Type B pancreatic cell (in vitro differentiated cells): ENCODE measurements at places on chromosomes 1 and 21. TPM values are rescaled to one million over a fixed set of nuclear protein-coding genes. Genes with fewer than 3 reads are reported as not detected.

DNA sequence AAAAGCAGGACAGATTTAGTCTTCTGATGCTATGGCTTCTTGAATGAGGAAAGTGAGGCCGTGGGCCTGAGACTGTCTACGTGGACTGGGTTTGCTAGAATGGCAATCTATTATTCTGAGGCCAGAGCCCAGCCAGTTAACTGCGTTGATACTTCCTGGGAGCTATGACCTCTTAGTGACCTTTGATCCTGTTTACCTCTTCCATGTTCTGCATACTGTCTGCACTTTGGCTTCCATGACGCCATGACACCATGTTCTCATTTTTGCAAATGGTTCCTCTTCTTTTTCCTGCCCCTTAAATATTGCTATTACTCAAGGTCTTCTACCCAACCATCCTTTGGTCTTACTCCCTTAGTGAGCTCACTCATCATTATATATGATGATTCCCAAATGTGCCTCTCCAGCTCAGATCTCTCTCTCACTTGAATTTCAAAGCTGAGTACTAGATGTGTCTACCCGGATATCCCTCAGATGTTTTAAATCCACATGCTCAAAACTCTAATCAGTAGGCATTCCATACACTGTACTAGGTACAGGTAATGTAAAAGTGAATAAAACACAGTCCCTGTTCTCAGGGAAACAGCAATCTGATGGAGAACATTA lies 66.1 kb upstream of the ATP1A1 start:
- H3K27me3 ChIP-seq, result no peaks in the 10 kb centered on the region
- H3K4me3 ChIP-seq, result no peak overlapping the region
- no peaks in the 10 kb centered on the region for H3K36me3 ChIP-seq
- H3K27ac ChIP-seq, result no peak overlapping the region
- peaks cover 12% of the 10 kb centered on the region for H3K4me1 ChIP-seq

- H3K27ac ChIP-seq, result no peak overlapping the region
- H3K27me3 ChIP-seq, result peaks cover 12% of the 10 kb centered on the region
- H3K36me3 ChIP-seq, result no peaks in the 10 kb centered on the region
Observed at GRCh38 chr1:1996207-1996651, 7.4 kb downstream of the CFAP74 start.

GRCh38 chr1:188155261-188155660 lies 1326.5 kb downstream of the PLA2G4A start:
- no peak overlapping the region for H3K27ac ChIP-seq
- H3K4me1 ChIP-seq, result no peaks in the 10 kb centered on the region
- H3K27me3 ChIP-seq, result no peaks in the 10 kb centered on the region
- no peaks in the 10 kb centered on the region for H3K36me3 ChIP-seq
- DNase-seq, result no peak

DNA sequence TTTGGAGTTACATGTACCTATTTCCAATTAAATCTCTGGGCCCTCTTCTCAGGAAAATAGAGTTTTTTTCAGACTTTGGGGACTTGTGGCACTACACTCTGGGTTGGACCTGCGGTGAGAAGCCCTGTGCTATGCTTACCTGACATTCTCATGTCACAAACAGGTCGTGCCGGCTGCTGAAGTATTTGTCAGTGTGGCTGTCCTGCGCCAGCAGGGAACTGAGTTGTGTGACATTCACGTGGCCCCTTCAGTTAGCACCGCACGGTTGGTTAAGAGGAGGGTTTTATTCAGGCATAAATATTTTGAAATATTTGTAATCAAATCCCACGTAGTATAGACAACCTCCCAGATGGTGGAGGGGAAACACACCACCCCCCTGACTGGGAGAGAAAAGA lies 6.3 kb upstream of the COL6A2 start:
- DNase-seq, result no peak
- H3K36me3 ChIP-seq, result no peaks in the 10 kb centered on the region
- H3K27me3 ChIP-seq, result peaks cover 3% of the 10 kb centered on the region
- no peak overlapping the region for H3K27ac ChIP-seq
- H3K4me3 ChIP-seq, result no peak overlapping the region
- no peaks in the 10 kb centered on the region for H3K4me1 ChIP-seq

The MTARC2 gene
- total RNA-seq, result 14.3 and 14.4 TPM in 2 replicates

DNA sequence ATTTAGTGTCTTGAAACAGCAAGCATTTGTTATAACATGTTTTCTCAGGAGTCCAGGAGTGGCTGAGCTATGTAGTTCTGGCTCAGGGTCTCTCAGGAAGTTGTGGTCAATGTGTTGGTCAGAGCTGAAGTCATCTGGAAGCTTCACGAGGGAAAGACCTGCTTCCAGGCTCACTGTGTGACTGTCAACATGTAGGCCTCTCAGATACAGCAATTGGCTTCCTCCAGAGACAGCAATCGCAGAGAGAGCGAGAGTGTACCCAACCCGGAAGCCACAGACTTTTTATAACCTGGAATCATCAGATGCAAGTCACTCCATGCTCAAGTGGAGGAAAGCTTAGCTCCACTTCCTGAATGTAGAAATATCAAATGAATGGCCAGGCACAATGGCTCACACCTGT lies 40.9 kb downstream of the TNFRSF9 start:
- H3K4me3 ChIP-seq, result no peak overlapping the region
- no peaks in the 10 kb centered on the region for H3K4me1 ChIP-seq
- DNase-seq, result peak; percentile 22
- H3K27ac ChIP-seq, result no peak overlapping the region
- no peaks in the 10 kb centered on the region for H3K36me3 ChIP-seq

The TTC39A gene
- total RNA-seq, result 16.3 and 21.1 TPM in 2 replicates

DNA sequence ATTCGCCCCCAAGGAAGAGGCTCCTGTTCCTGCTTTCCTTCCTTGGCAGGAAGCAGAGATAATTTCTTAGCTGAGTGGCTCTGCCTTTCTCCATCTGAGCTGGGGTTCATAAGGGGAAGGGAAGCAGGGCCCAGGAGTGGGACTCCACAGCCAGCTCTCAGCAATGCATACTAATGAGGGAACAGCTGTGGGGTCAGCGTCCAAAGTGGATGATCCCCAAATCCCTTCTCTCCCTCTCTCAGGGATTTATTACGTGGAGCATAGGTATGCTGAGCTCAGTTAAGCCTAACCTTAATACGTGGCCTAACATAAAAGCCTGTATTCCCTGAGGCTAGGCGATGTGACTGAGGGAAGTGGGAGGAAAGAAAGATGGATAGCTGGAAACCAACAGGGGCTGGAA lies 87.3 kb upstream of the CTTNBP2NL start:
- H3K27ac ChIP-seq, result no peak overlapping the region
- H3K4me1 ChIP-seq, result no peaks in the 10 kb centered on the region
- peaks cover 66% of the 10 kb centered on the region for H3K27me3 ChIP-seq
- no peak overlapping the region for H3K4me3 ChIP-seq
- no peak for DNase-seq

The PRAMEF9 gene
- not detected in 2 replicates for total RNA-seq

DNA sequence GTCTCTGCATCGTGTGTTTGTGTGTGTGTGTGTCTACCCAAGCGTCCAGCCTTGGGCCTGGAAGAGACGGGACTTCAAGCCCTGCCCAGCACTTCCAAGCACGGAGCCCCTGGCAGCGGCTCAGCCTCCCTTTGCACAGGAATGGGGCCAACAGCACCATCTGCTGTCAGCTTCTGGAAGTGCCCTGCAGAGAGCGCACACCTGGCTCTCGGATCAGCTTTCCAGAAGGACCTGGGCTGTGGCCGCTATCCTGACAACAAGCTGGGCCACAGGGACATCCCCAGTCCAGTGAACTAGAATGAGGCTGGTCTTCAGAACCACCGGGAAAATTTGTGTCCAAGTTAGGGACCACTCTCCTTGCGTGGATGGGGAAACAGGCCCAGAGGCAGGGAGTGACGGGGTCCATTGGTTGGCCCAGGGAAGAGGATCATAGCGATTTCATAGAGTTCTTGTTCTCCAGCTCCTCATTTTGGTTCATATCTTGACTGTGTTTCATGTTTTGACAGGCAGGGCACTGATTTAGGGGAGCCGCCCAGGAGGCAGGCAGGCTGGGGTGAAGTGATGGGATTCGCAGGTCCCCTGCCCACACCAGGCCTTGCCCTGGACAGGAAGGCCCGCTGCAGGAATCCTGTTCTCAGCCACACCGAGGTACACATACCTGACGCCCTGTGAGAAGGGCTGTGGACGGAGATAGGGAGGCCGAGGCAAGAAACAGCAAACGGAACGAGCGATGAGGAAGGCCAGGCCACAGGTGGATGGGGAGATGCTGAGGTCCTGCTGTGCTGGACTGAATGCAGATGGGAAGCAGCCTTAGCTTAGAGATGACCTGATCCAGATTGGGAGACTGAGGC lies 38.4 kb downstream of the TAS1R2 start:
- H3K4me3 ChIP-seq, result no peak overlapping the region
- peak; percentile 85 for DNase-seq
- no peak overlapping the region for H3K27ac ChIP-seq
- peaks cover 59% of the 10 kb centered on the region for H3K27me3 ChIP-seq
- no peaks in the 10 kb centered on the region for H3K36me3 ChIP-seq
- H3K4me1 ChIP-seq, result peaks cover 8% of the 10 kb centered on the region

DNA sequence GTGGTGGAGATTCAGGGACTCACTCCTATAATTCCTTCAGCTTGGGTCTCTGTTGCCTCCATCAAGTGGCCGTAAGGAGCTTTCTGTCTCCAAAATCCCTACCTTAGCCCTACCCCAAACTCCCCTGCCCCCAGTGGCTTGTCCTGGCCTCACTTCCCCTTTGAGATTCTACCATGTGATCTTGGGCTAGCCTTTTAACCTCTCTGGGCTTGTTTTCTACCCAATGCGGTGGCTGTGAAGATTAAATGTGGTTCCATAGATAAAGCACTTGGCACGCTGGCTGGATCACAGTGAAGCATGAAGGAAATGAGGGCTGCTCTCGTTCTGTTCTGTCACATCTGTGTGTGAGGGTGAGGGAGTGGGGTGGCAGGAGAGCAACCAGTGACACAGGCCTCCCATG lies 43.6 kb downstream of the FAAH start:
- H3K36me3 ChIP-seq, result no peaks in the 10 kb centered on the region
- DNase-seq, result no peak
- H3K4me3 ChIP-seq, result no peak overlapping the region
- H3K27ac ChIP-seq, result no peak overlapping the region
- H3K27me3 ChIP-seq, result peaks cover 64% of the 10 kb centered on the region
- H3K4me1 ChIP-seq, result peaks cover 6% of the 10 kb centered on the region

The BARHL2 gene
- 14.8 TPM in 1 of 2 replicates, not detected in the other for total RNA-seq

GRCh38 chr1:235022981-235023710 lies 105.5 kb downstream of the TOMM20 start:
- peaks cover 6% of the 10 kb centered on the region for H3K27me3 ChIP-seq
- no peak overlapping the region for H3K27ac ChIP-seq
- H3K36me3 ChIP-seq, result no peaks in the 10 kb centered on the region
- H3K4me1 ChIP-seq, result peaks cover 42% of the 10 kb centered on the region
- no peak for DNase-seq

The ZMYM1 gene
- total RNA-seq, result 19.4 and 31.8 TPM in 2 replicates

GRCh38 chr1:89725011-89725370 lies 92.1 kb downstream of the LRRC8C start:
- H3K27me3 ChIP-seq, result peaks cover 10% of the 10 kb centered on the region
- no peak for DNase-seq

DNA sequence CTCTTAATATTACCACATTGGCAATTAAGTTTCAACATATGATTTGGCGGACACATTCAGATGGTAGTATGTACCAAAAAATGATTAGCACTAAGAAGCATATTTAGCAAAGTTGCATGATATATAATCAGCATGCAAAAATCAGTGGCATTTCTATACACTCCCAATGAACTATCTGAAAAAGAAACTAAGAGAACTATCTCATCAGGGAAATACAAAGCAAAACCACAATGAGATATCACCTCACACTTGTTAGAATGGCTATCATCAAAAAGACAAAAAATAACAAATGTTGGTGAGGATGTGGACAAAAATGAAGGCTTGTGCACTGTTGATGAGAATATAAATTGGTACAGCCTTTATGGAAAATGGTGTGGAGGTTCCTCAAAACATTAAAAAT lies 31.4 kb upstream of the DENND1B start:
- H3K4me3 ChIP-seq, result no peak overlapping the region
- no peak overlapping the region for H3K27ac ChIP-seq
- H3K4me1 ChIP-seq, result no peaks in the 10 kb centered on the region
- no peaks in the 10 kb centered on the region for H3K36me3 ChIP-seq

DNA sequence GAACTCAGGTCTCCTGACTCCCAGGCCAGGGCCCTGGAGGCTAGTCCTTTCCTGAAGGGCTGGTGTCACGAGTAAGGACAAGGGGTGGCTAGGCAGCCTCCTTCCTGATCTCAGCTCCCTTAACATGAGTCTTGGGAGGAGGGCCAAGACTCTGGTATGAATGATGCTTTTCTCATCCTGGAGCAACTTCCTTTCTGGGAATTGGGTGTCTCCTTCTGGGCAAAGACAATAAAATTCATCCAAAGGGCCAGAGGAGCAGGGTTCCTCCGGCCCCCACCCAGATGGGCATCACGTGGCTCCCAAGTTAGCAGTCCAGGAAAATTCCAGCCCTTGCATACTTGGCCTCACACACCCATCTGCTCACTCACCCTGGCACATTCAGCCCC lies at the start of gene FAM167B:
Gene FAM167B (plus strand): TSS at position 335 of the 386 bp plus-strand sequence. CDS start 200 bp downstream, outside the sequence.
- no peaks in the 10 kb centered on the region for H3K36me3 ChIP-seq
- peaks cover 22% of the 10 kb centered on the region for H3K4me1 ChIP-seq
- peaks cover 4% of the 10 kb centered on the region for H3K27me3 ChIP-seq

DNA sequence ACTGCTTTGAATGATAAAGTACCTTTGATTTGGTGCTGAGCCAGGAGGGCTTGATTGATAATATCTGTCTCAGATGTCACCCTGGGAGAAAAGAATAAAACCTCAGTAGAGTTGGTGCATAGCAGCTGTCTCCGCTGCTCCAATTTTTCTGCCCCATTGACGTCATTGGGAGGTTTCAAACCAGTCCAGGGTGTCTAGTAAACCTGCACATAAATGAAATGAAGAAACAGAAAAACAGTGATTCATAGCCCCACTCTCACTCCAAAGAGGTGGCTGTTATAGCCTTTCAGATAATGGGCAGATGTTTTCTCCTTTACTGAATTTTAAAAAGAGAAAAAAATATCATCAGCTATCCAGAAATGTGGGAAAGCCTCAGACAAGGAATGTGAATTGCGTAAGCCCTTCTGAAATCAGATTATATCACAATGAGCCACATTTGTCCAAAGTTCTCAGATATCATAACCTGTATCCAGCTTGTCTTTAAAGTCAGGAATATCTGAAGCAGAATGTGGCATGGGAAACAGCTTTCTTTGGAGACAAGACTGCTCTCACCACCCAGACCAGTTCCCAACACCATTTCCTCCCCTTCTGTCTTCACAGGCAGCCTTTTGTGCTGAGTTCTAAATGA lies 351.3 kb upstream of the SGIP1 start:
- peak overlapping the region; percentile 49 for H3K27ac ChIP-seq
- H3K36me3 ChIP-seq, result no peaks in the 10 kb centered on the region
- H3K4me1 ChIP-seq, result peaks cover 17% of the 10 kb centered on the region
- H3K4me3 ChIP-seq, result no peak overlapping the region
- DNase-seq, result no peak

The FAAH gene
- 30.8 and 32.0 TPM in 2 replicates for total RNA-seq
